ENCODE measurements at places on chromosomes 13 and 19.
A peak's percentile ranks its signal among the peaks of the same experiment; 100 is the strongest.

- no peak for DNase-seq
These were observed 20.4 kb downstream of the AMER2 start for GRCh38 chr13:25151626-25152195.

- DNase-seq, result no peak
These were observed 195.7 kb downstream of the KLF12 start for GRCh38 chr13:73938372-73939070.

GRCh38 chr19:22545751-22546150 is 88.4 kb upstream of the ZNF492 start:
- no peak for DNase-seq

DNA sequence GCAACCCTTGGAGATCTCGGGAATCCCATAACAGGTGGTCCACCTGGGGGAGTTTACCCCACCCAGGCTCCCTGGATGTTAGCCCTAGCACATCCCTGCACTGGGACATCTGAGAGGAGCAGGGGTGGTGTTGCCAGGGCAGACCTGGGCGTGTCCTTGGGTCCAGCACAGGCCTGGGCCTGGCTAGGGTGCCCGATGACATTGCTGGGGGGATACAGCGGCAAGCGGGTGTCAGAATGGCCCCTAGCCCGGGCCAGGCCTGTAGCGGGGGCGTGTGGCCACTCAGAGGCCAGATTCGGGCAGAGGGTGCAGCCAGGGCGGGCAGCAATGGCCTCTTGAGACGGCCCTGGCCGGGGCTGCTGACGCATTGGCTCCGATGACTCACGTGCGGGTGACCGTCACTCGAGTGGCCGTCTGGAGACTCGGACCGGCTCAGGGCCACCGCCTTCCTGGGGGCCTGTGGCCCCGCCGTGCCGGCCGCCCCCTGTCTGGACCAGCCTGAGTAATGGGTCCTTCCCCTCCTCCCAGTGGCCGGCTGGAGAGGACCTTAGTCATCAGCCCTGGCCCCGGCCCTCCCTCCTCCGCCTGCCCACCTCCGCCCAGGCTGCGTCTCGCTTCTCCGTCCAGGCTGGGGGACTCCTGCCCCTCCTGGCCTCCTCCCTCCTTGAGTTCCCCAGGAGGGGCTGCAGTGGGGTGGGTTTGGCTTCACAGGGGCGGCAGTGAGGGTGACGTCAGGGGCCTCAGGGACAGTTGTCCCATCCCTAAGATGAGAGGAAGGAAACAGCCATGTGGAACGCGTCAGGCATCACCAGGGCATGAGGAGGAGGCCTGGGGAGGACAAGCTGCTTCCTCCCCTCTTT is 23.2 kb upstream of the CRTC1 start:
- DNase-seq, result no peak

DNA sequence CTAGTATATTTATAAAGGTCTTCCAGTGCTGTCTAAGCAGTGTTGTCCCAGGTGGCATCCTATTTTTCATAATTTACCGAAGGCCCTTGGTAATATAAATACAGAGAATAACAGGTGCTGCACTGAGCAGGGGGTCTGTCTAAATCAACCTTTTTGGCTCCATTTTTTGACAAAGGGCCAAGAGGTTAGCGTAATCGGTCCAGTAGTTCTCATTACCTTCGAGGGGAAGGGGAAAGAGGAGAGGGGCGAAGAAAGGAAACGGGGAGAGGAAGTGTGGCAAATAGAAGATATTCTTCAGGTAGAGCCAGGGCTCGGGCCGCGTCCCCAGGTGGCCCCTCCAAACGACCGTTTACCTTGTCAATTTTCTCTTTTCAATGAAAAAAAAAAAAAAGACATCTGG is 749 bp upstream of the PAN3 start:
- no peak for DNase-seq

DNA sequence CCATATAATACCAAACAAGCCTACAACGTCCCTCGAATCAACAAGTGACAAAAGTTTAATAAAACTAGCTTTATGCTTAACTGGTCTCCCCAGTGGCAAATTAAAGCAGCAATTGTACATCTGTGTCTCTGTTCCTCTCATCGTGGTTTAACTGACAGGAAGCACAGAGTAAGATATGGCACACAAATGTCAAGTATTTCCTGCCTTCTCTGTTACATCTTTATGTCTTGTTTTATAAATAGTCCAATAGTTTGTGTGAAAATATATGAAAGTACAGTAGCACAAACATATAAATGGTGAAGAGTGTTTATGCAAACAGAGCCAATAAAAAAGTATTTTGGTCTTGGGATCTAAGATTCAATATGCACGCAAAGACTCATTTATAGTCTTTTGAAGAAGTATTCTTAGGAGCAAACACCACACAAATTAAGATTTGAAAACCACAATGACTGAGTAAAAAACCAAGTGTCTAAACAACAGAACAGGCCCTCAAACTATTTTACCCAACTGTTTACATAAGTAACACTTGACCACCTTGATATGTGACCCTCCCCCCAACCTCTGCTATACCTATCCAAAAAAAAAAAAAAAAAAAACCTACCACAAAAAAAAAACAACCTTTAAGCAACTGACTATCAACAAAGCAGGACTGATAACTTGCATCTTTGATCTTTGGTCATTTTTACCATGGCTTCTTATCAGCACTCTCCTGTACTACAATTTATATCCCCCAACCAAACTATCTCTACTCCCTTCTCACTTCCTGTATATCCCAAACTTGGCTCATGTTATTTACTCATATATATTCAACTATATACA is 14.0 kb downstream of the ELF1 start:
- peak; percentile 90 for DNase-seq

DNA sequence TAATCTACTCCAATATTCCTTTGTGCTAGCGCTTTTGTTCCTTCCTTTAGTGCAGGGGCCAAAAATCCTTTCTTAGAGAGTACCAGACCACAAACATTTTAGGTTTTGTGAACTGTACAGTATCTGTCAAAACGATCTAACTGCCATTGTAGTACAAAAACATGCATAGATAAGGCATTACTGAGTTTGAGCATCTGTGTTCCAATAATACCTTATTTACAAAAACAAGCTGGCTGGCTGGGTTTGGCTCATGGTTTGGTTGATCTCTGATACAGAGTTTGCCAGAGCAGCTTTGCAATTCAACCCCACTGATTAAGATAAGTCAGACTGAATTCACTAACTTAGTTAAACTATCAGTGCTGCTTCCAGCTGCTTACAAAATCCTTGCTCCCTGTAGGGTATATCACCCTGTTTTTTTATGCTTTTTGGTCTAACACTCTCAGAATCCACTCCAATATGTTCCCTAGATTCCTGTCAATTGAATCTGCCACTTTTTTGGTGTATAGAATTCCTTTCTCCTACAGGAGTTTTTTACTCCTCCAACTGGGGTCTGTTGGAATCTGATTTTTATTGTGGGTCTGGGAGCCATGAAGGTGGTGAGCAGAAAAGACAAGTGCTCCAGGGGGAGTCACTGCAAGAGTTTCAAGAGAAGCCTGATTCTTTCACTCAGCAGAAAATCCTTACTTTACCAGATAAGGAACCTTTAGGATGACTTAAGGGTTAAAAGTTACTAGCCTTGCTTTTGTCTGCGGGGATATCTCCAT is 1399.4 kb downstream of the EFNB2 start:
- DNase-seq, result no peak

GRCh38 chr19:3782903-3783302 is 3.3 kb downstream of the MATK start:
- DNase-seq, result no peak

GRCh38 chr13:44974056-44974793 is 15.0 kb downstream of the NUFIP1 start:
- no peak for DNase-seq

- no peak for DNase-seq
These were observed 318.8 kb downstream of the SPRY2 start for GRCh38 chr13:80022146-80022545.

DNA sequence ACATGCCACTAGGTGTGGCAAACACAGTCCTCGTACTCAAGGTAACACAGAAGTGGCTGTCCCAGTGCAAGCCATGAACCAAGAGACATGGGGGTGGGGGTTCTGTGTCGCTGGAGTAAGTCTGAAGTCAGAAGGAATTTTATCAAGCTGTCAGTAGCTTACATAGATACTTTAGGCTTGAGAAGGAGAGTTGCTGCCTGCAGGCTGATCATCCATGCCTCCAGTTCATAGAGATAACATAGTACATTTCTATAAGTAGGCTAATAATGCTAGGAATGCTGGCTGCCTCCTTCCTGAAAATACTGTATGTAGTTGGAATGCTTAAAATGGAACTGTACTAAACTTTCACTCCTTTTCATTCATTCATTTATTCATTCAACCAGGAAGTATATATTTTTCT is 70.1 kb downstream of the CAB39L start:
- DNase-seq, result no peak

- DNase-seq, result no peak
These were observed 929.4 kb downstream of the UQCRFS1 start for GRCh38 chr19:28283592-28283991.

GRCh38 chr13:79846386-79846785 is 365.4 kb downstream of the NDFIP2 start:
- no peak for DNase-seq

GRCh38 chr19:50258918-50259372 is 55.5 kb downstream of the MYH14 start:
- no peak for DNase-seq

DNA sequence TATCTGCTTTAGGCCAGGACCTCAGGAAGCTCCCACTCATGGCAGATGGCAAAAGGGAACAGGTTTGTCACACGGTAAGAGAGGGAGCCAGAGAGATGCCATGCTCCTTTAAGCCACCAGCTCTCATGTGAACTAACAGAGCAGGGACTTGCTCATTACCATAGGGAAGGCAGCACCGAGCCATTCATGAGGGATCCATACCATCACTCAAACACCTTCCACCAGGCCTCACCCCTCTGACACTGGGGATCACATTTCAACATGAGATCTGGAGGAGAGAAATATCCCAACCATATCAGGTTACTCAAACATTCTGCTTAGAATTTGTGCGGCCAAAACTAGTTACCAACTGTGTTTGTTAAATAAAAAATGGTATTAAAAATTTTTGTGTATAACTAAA is 427.0 kb downstream of the UQCRFS1 start:
- DNase-seq, result no peak

DNA sequence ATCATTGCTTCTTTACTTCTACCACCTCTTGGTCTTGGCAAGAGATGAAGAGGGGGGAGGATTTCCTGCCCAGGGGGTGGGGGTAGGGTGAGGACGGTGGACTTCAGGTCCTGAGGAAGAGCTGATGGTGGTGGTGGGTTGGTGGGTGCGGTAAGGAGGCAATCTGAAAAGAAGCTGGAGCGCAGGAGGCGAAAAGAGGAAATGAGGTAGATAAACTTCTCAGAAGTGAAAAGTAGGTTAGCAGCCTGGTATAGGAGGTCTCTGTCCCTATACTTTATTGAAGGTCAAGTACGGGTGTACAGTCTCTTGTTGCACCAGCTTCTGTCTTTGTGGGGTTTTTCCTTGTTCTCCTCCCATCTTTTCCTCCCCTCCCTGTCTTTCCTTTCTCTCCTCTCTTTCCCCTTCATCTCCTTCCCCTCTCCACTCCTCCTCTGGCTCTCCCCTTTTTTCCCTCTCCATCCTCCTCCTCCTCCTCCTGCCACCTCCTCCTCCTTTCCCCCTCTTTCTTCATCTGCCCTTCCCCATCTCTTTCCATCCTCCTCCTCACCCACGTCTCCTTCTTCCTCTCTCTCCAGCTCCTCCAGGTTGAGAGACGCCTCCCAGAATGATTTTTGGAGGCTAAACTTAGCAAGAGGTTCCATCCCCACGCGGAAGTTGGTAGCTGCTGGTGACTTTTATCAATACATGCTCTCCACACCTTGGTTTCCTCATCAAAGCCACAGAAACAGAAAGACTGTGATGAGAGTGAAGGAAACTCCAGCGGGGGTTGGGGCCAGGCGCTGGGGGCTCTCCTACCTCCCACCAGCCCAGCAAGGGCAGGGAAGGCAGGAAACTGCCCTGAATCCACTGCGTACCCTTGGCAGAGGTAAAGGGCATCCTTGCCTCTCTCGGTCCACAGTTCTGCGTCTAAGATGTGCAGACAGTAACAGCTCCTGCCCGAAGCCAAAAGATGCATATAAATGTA is 15.3 kb downstream of the TNFSF14 start:
- DNase-seq, result no peak

DNA sequence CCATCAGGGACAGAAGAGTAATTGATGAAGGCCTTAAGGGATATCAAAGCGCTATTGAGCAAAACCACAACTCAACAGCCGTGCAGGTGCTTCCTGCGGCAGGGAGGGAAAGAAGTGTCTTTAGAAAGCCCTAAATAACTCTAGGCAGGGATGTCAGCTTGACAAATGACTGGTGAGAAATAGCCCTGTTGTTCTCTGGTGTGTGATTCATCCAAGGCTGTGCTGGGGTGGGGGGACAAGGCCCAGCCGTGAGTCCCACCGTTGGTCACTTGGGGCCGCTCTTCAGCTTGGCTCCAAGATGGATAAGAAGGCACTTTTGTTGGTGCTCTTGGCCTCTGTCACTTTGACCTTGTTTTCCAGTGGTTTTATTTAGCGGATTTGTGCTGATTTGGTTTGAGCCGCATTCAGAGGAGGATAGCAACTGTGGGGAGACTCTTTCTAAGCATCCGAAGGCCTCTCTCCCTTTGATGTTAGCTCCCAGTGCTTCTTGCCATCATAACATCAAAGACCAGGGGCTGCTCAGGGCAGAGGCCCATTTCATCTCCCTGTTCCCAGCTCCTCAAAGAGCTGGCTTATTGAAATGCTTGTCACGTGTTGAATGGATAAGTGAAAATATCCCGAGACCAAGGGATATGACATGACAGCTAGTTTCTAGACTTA is 130.3 kb upstream of the SERP2 start:
- peak; percentile 84 for DNase-seq

DNA sequence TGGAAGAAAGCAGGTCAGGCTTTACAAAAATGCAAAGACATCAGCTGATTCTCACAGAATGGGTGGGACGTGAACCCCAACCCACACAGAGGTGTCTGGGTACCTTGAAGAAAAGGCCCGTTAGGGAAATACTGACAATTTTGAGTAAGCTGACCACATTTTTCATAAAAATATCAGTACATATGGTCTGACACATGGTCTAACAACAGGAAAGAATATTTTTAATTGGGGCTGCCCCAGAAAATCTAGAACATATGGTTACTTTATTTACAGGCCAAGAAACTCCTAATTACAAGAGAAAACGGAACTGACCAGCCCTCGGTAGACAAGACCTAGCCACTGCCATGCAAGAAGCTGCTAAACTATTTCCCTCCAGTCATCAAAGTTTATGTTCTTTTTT is 48.7 kb upstream of the ITM2B start:
- no peak for DNase-seq

- no peak for DNase-seq
These were observed 341.0 kb downstream of the DNAJC15 start for GRCh38 chr13:43364210-43365038.

GRCh38 chr13:24288870-24289269 is 20.5 kb upstream of the C1QTNF9 start:
- DNase-seq, result no peak

GRCh38 chr13:106139377-106139776 is 396.1 kb downstream of the EFNB2 start:
- DNase-seq, result no peak

- DNase-seq, result no peak
These were observed 7.0 kb downstream of the RCN3 start for GRCh38 chr19:49534632-49535385.

DNA sequence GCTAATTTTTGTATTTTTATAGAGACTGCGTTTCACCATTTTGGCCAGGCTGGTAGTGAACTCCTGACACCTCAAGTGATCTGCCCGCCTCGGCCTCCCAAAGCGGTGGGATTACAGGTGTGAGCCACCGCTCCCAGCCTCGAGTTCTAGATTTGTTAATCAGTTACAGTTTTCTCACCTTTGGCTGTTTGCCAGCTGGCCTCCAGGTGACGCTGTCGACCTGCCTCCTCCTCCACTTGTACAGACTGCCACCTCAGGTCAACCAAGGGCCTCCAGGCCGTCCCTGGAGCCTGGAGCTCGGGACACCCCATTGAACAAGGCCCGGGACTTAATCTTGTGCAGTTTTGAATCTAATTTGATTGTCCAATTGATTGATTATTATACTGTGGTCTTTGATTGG is 45.5 kb downstream of the IER2 start:
- DNase-seq, result no peak
